Posterior cingulate gyrus (tissue), 11 donors: ENCODE measurements at places on chromosomes 7 and 10.

DNA sequence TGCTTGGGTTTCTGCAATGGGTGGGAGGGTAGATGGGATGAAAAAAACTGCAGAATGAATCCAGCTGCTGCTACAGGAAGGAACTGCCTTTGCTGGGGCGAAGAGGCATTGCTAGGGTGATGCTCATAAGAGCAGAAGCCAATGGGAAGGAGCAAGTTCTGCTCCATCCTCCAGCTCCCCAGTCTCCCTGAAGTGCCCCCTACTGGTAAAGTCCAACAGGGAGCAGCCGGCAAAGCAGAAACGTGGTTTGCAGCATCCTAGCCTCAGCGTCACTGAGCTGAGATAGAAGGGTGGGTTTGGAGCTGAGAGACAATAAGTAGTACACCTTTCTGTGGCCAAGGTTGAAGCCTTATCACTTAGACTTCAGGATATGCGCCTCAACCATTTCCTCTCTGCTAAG, 220.5 kb downstream of the CCSER2 start:
- DNase-seq: no peak

- DNase-seq: no peak
These were observed 265.5 kb upstream of the FZD8 start for GRCh38 chr10:35907548-35907947.

GRCh38 chr7:90825779-90826178, 229.7 kb downstream of the CDK14 start:
- DNase-seq: no peak

GRCh38 chr10:5774987-5775620, 38.1 kb downstream of the GDI2 start:
- no peak for DNase-seq

DNA sequence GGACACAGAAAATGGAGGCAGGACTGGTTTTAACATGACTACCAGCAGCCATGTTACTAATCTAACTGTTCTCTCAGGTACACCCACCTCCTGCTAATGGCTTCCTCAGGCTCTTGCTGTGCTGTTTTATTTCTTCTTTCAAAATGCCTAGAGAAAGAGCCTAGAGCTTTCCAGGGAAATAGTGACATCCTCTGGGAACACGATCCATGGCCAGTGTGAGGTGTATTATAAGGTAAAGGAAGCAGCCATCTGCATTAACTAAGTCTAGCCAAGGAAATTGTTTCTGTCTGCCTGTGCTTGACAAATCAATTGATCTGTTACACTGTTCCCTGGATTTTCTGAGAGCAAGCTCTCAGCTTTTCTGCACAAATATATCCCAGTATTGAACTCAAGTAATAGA, 42.2 kb upstream of the AOAH start:
- DNase-seq: no peak

DNA sequence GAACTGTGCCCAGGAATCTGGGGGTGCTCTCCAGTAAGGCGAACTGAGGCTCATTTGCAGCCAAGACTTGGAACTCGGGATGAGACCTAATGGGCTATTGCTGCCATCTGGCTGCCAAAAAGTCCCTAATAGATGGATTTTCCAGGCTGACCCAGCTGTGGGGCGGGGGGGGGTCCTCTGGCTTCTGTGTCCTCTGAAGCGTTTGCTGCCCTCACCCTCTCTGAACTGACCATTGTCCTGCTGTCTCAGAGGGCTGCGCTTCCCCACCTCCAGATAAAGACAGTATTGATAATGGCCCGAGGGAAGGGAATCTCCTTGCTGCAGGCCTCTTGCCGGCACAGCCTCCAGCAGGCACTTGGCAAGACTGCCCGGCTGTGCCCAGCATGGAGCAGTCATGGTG, 46.6 kb downstream of the CLEC2L start:
- DNase-seq: peak; percentile 76

DNA sequence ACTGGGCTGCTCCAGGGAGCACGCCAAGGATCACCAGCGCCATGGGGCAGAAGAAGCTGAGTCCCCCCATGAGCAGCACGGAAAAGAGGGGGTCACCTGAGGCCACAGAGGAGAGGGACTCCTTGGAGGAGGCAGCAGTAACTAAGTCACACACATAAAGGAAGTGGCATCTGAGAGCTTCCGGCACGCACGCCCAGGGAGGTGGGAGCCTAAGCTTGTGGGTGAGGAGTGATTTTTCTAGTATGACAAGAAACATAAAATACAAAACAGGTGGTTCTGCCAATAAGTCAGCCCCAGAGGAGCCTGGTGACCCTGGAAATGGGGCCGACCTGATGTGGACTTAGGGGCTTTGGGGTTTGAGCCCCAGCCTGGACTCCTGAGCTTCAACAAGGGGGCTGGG, 60.8 kb downstream of the CARD11 start:
- no peak for DNase-seq

DNA sequence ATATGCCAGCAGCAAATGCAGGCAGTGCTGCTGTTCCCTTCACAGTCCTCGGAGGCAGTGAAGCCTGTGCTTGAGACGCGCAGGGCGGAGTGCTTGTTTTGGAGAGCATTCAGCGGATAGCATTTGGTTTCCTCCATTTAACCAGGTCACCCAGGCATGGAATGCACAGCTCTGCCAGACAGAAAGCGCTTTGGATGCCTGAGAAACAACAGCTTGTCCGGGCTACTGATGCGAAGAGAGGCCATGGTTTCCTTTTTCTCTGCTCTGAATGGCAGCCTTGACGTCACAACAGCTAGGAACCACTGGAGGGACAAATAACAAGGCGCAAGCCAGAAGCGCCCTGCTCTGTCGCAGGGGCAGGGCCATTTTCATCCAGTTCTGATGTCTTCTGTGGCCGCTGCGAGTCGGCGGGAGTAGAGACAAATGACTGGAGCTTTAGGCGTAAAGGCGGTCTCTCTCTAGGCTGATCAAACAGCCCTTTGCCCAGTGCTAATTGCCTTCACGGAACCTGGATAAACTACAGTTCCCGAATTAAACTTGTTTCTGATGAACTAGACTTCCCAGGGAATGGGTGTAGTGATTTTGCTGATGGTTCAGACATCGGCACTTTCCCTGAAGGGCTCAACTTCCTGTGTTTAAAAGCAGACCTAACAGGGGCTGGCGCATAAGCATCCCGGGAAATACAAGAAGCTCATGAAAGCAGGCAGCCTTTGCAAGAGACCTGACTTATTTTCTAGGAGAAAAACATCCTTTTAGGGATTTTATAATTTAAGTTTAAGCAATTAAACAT, 187.6 kb upstream of the KLF14 start:
- peak; percentile 55 for DNase-seq

GRCh38 chr10:102832987-102833386, 4.2 kb downstream of the CYP17A1 start:
- DNase-seq: no peak

- DNase-seq: no peak
These were observed 179.2 kb upstream of the MBL2 start for GRCh38 chr10:52951824-52952223.

DNA sequence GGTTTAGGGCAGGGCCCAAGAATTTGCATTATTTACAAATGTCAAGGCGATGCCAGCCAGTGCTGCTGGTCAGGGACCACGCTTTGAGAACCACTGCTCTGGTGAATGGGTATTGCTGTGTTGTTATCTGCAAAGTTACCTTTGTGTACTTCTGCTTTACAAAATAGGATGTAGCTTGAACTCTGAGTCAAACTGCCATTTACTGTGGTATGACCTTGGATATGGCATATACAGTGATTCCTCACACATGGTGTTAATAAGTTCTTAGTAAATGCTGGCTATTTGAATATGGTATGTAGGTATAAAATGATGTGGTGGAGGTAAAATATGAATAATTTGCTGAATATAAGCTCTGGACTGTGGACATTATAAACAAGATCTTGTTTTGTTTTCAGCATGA, 148.9 kb downstream of the AUTS2 start:
- DNase-seq: no peak

GRCh38 chr10:79403441-79404230, 41.8 kb downstream of the ZCCHC24 start:
- no peak for DNase-seq

- no peak for DNase-seq
These were observed 165.9 kb downstream of the AUTS2 start for GRCh38 chr7:69764147-69764546.

DNA sequence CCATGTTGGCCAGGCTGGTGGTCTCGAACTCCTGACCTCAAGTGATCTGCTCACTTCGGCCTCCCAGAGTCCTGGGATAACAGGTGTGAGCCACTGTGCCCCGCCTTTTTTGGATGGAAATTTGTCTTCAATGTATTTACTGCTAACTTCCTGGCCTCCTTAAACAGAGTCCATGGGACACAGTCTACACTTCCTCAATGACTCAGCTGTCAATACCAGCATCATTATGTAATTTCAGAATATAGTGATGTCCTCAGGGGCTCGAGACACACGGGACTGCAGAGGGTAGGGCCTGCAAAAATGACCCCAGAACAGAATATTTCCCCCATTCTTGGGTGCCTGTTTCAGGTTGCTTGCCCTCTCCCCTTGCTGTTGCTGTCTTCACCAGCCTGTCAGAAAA, 31.1 kb downstream of the CAMK2G start:
- no peak for DNase-seq

DNA sequence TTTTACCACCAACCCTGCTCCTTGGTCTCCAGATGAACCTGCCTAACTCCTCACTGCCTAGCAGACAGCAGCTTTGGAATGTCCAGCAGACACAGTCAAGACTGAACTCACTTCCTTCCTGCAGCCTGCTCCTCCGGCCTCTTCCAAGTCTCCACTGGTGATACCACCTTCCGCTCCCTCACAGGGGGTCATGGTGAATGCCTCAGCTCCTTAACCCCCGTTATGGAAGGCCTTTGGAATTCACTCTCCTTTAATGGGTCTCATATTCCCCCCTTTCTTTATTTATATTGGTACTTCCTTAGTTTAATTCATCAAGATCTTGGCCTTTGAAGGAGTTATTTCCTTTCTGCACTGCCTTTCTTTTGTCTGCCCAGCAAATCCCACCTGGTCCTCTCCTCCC, 44.9 kb upstream of the ZNF32 start:
- no peak for DNase-seq

DNA sequence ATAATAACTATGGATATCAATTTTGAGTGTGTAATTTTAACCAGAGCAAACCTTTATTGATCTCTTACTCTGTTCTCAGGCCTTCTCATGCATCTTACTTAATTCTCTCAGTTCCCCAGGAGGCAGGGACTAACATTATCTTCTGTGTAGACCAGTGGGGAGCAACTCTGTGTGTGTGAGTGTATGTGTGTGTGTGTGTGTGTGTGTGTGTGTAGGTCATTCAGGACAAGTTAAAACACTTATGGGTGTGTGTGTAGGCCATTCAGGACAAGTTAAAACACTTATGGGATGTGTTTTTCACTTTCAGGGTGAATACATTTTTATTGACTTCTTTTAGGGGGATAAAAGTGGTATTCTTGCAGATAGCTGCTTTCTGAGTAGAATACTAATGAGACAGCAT, 145.0 kb downstream of the ADAM12 start:
- no peak for DNase-seq

DNA sequence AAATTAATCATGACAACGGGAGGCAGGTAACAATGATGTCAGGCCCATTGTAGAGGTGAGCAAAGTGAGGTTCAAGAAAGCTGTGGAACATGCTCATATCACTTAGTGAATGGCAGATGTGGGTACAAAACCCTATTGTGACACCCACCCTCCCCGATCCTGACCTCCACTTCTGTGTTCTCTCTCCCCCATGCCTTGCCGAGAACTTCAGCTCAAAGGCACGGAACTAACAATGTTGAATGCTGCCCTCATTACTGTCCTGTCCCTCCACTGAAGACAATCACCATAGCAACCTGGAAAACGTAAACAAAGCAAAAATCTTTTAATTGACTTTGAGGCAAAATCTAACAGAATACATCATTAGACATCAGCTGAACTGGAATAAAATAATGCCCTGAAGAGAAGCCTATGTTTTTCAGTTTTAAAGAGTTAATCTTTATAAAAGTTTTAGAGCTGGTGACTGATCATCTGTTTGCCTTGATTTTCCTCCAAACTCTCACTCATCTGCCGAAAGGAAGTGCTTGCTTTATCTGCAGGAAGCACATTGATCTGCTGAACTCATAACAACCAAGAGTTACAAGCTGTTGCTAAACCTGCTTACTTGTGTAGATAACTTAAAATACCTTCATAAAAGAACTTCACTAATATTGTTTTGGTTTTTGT, 133.6 kb downstream of the CUBN start:
- DNase-seq: no peak

DNA sequence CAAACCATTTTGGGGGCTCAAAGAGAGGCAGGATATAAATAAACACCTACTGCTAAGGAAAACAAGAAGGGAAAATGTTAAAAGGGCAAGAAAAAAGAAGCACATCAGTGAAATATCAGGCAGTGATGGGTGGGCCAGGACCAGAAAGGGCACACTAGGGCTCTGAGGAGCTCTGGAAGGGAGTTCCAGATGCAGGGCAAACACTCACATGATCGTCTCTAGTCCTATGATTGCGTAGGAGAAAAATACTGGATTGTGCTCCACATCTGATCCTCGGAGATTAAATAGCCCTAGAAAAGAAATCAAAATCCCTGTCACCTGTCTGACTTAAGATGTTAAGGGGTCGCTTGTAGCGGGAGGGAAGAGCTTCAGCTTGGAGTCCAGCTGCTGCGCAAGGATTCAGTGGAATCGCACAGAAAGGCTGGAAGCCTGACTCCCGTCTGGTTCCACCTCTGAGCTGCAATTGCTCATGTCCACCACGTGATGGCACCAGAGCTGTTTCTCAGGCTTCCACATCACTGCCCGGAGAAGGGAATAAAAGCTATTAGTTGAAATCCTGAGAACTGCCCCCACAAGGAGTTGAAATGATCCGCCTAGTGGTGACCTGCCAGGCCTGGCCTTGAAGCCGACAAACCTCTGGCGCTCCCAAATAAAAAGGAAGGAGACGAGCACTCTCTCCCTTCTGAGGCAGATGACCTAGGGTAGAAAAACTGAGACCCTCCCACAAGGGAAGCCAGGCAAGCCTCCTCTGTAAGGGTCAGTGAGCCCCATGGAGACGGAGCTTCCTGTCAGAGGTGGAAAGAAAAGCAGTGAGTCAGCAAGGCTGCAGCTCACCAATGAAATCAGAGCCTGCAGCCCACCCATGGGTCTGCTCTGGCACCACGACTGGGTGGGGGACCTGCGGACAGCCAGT, 39.2 kb downstream of the XPNPEP1 start:
- DNase-seq: peak; percentile 89

DNA sequence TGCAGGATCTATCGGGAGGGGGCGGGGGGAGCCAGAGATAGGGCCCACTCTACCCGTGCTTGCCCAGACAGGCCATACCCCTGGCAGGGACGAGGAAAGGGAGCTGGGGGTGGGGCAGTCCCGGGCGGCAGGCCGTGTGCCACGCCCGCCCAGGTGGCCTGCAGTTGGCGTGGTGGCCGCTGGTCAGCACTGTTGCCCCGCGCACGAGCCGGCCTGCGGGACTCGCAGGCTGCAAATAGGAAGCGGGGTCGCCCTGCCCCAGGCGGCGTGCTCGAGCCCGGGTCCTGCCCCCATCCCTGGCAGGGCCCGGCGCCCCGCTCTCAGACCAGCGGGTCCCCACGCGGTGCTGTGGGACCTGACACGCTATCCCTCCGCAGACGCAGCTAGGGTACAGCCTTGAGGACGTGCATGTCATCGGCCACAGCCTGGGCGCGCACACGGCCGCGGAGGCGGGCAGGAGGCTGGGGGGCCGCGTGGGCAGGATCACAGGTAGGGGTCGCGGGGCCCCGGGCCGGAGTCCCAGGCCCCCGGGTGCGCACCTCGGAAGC, 6.7 kb downstream of the PNLIPRP2 start:
- no peak for DNase-seq
